ENCODE measurements at places on chromosomes 3 and 15.

- no peak for DNase-seq
Measured at GRCh38 chr15:89395461-89395871, 60.8 kb upstream of the POLG start.

GRCh38 chr3:126102011-126102410, 18.1 kb upstream of the SLC41A3 start:
- DNase-seq: no peak

- DNase-seq: no peak
Measured at GRCh38 chr15:55343168-55343567, 24.1 kb downstream of the PIGB start.

- DNase-seq: no peak
Measured at GRCh38 chr15:56820333-56820732, 87.0 kb upstream of the ZNF280D start.

DNA sequence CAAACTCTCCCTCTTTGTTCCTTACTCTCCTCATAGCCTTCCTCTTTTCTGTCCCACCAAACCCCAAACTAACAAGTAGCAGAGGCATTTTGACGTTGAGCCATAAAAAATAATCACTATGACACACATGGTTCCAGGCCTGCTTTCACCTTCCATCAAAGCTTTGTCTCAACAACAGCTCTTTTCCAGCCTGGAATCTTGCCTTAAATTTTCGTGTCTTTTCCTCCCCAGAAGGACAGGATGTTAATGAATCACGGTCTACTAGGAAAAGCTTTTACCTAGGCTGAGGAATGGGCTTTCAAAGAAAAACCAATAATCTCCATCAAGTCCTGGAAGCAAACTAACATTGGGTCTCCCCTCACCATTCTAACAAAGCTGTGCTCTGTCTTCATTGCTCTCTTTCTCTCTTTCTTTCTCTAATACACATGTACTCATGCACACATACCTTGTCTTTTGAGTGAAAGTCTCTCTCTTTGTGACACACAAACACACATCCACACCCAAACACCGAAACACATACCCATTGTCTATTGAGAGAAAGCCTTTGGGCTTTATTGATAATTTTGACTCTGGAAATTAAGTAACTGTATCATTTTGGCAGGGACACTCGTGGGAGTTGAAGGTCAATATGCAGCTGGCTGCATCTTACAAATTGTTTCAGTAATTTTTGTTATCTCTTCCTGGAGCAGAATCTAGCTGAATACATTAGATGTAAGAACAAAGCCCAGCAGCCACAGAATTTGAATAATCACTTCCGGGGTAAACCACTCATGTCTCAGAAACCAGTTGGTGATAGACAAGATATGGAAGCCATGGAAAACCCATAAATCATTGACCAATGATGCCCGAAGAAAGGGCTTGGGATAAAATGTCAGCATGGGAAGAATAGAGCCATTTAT, 107.4 kb upstream of the SLC4A7 start:
- no peak for DNase-seq

DNA sequence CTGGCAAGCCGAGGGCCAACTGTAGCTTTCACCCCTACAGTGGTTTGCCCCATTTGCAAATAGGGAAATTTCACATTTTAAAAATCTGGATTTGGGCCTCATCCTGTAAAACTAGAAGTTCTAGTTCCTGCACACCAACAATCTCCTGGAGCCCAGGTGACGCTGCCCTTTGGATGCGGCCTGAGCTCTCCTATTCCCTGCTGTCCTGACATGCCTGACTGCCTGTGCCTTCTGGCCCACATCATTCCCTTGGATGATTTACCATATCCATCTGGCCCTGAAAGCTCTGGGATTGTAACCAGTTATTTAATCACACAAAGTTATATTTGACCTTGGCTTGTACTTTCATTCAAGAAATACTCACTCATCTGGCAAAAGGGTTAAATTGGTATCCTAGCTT, 272.3 kb downstream of the ARRDC4 start:
- no peak for DNase-seq

DNA sequence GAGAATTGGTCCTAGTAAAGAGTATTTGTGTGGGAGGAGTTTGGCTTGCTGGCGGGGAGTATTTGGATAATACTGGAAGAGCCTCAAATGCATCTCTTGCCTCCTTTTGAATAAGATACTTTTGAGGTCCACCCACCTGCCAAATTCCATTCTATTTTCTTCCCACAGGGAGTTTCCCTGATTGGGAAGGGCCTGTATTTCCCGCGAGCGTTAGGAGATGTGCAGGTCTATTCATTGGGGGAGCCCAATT, 406 bp upstream of the RASA2 start:
- DNase-seq: no peak

DNA sequence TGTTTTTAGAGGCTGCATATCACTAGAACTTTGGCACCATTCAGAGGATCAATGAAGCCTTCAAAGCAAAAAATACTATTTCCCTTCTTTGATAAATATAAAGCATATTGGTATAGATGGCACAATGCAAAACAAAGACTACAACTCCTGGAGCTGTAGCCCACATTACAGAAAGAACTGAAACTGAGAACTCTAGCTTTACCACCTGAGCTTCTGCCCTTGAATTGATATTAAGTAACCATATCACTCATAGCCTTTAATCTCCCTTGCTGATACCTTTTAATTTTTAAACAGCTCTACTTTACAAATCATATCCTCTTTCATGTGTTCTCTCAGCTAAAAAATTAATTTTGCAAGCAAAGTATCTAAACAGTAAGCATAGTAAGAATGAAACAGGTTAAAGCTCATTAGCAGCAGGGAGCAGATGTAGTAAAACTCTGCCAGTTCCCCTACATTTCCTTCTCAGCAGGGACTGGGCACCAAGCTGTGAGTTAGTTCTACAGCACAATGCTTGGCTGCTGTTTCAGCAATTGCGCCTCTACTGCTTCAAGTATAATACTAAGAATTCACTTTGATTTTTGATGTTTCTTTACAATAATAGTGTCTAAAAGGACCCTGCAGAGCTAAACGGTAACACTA, 97.9 kb upstream of the NANOGP8 start:
- no peak for DNase-seq

- no peak for DNase-seq
Measured at GRCh38 chr15:66722757-66723540, 20.9 kb downstream of the SMAD6 start.

DNA sequence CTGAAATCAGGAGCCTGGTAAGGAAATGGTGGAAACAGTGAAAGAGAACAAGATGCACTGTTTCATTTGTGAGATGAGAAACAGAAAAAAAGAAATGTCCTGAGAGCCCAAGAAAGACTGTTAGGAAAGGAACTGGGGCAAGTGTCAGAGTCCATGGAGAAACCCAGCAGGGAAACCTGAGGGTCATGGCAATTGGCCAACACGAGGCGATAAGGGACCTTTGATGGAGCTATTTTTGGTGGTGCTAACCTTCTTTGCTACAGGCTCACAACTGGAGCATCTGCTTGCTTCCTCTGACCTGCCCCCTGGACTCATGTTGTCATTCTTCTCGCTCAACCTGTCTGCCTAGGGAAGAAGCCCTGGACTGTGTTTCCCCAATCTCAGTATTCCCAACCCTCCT, 4.2 kb upstream of the TMEM41A start:
- DNase-seq: no peak

Measured in stimulated activated CD8-positive, alpha-beta memory T cell treated with anti-CD3 and anti-CD28 coated beads, Interleukin-4, amount 100 ng/mL, for 1 hour (primary cell).